Renal cortical epithelial cell (primary cell): ENCODE measurements at places on chromosomes 5 and 9. TPM values are rescaled to one million over a fixed set of nuclear protein-coding genes. Genes with fewer than 3 reads are reported as not detected.

Gene PPP2R2B
- 0.25 and 1.2 TPM in 2 replicates for total RNA-seq

GRCh38 chr9:70587201-70587600, 172.7 kb upstream of the KLF9 start:
- peak; percentile 67 for DNase-seq

Gene PCDHA1
- 0.10 and 0.35 TPM in 2 replicates for total RNA-seq

DNA sequence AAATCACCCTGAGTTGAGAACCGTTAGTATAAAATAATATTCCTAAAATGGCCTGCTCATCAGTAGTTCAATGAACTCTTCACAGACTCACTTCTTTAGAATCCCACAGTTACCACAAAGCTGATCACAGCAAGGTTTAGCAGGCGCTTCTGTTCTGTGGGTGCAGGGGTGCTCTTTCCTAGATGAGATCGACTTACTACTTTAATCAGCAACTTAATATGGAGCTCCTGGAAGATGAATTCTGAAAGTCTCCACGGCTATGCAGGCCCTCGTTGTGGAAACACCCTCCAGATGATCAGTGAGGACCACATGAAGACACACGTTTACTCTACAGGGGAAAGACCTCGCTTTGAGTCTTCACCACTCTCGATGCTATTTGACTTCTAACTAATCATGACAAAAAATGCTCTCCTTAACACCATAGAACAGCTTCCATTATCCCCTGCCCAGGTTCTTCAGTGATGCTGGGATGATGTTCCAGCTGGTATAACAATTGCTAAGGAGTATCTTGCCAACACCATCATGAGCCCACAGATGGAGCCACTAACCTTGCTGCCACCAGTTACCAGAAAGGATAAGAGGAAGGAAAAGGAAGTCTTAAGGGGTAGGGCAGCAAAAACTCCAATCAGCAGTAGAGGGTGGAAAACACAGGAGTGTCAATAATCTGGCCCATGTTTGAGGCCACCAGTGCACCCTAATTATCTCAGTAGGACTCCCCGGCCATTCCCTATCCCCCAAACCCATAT, 17.9 kb upstream of the GPX8 start:
- no peak for DNase-seq
